ENCODE measurements at places on chromosomes 6 and 20. TPM values are rescaled to one million over a fixed set of nuclear protein-coding genes. Genes with fewer than 3 reads are reported as not detected.

Gene MUC21
- total RNA-seq: not detected

Gene WFDC12
- total RNA-seq: not detected

Gene RBM24
- 1.2 TPM for total RNA-seq

Gene C20orf96
- 4.2 TPM for total RNA-seq

Gene AURKA
- total RNA-seq: 18.8 TPM

Gene RHAG
- not detected for total RNA-seq

Gene LHFPL5
- total RNA-seq: not detected

Gene HSPA1L
- total RNA-seq: 1.8 TPM

Gene NTSR1
- under 0.01 TPM for total RNA-seq

Gene ZSCAN31
- total RNA-seq: 21.3 TPM

Gene MUC22
- not detected for total RNA-seq

Gene GGTLC1
- total RNA-seq: not detected

Gene TRIM10
- total RNA-seq: not detected

Gene MYBL2
- 17.3 TPM for total RNA-seq

Gene COL9A1
- total RNA-seq: not detected

Gene SIGLEC1
- not detected for total RNA-seq

Gene ERVFRD-1
- total RNA-seq: 0.16 TPM

Gene ARHGAP40
- not detected for total RNA-seq

Gene SMIM13
- total RNA-seq: 8.9 TPM

Gene SSTR4
- total RNA-seq: not detected

Gene REPS1
- 23.6 TPM for total RNA-seq

Gene BACH2
- total RNA-seq: 0.16 TPM

Gene KIAA1755
- 0.16 TPM for total RNA-seq

Gene FAM83B
- total RNA-seq: not detected

Gene TMEM239
- total RNA-seq: not detected

Gene VSX1
- not detected for total RNA-seq

Gene CDSN
- not detected for total RNA-seq

Gene MUCL3
- total RNA-seq: not detected

Gene MRAP2
- total RNA-seq: 0.57 TPM

Gene ADGRF1
- total RNA-seq: not detected

Gene METTL24
- 0.06 TPM for total RNA-seq

Gene PKIB
- not detected for total RNA-seq

Gene GNMT
- total RNA-seq: not detected

Gene TPX2
- total RNA-seq: 25.2 TPM

Gene AKAP7
- 1.8 TPM for total RNA-seq

Gene SLC22A7
- not detected for total RNA-seq

Gene TFAP2D
- total RNA-seq: not detected

Gene TNFRSF6B
- 28.5 TPM for total RNA-seq

Gene SIRPG
- not detected for total RNA-seq

Gene EYA4
- not detected for total RNA-seq

Gene GTSF1L
- not detected for total RNA-seq

Gene ZKSCAN3
- 7.2 TPM for total RNA-seq

Gene MYH7B
- total RNA-seq: 0.16 TPM

Gene GPX5
- total RNA-seq: not detected

Gene EYA2
- not detected for total RNA-seq

Gene TP53TG5
- total RNA-seq: not detected

Gene SPATA25
- total RNA-seq: 0.49 TPM

Gene POU3F2
- not detected for total RNA-seq

Gene PCK1
- total RNA-seq: not detected

Gene SLC17A3
- not detected for total RNA-seq

Gene SLC22A2
- not detected for total RNA-seq
